SW480 (cell line): ENCODE measurements at places on chromosomes 7 and 10.

DNA sequence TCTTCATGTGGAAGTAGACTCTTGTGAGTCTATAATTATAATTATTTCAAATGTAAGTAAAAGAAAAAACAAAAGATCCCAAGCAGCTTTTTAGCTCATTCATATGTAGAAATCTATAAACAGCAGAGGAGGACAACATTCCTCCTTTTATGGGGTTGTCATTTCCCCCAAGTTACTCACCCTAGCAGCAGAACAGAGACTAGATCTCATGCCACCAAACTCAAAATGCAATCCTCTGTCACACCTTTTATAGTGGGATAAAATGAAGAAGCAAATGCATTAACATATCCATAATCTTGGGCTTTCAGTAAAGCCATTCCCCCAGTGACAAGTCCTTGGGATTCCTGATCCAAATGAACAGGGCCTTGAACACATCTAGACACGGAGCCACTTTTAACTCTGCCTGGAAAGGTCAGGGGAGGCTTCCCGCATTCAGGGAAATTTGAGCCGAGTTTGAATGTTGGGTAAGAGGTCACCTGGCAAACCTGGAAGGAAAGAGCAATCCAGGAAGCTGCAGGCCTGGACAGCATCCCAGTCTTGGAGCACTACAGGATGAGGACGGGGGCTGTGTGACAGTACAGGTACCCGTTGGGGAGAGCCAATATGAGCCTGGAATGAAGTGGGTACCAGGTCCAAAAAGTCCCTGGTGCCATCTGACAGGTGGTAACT, 76.4 kb downstream of the DOCK4 start:
- no peak for DNase-seq

- no peak for DNase-seq
These were observed 275.4 kb downstream of the GLRX3 start for GRCh38 chr10:130411496-130412085.

- DNase-seq = no peak
These were observed 7.8 kb upstream of the ZNF485 start for GRCh38 chr10:43598446-43598845.

GRCh38 chr10:26169466-26169865, 47.1 kb upstream of the GAD2 start:
- no peak for DNase-seq

GRCh38 chr10:103280031-103280430, 3.1 kb downstream of the INA start:
- DNase-seq = no peak

GRCh38 chr7:108130261-108130660, at the start of gene LAMB4:
Gene LAMB4, minus strand, starts transcription at chr7:108130361. Its CDS starts 7,197 bp downstream, at chr7:108123164.
- DNase-seq = no peak

GRCh38 chr10:22335173-22335933, 9.9 kb upstream of the SPAG6 start:
- no peak for DNase-seq

- no peak for DNase-seq
These were observed 153.1 kb upstream of the MEOX2 start for GRCh38 chr7:15839416-15840100.

- peak; percentile 47 for DNase-seq
These were observed 70.7 kb upstream of the STEAP4 start for GRCh38 chr7:88377434-88377833.

DNA sequence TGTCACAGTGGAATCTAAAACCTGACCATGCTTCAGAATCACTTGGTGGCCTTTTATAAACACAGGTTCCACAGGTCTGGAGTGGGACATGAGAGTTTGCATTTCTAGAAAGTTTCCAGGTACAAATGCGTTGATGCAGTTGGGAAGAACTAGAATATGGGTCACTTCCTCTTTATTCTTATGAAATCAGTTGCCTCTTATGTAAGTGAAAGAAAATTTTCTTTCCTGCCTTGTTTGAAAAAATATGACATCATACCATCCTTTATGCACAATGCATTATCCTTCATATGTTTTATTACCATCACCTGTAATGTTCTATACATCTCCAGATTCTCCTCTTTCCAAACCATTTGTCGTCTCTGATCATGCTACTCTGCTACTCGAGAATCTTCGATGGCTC, 44.0 kb downstream of the PLXNA4 start:
- DNase-seq = no peak

DNA sequence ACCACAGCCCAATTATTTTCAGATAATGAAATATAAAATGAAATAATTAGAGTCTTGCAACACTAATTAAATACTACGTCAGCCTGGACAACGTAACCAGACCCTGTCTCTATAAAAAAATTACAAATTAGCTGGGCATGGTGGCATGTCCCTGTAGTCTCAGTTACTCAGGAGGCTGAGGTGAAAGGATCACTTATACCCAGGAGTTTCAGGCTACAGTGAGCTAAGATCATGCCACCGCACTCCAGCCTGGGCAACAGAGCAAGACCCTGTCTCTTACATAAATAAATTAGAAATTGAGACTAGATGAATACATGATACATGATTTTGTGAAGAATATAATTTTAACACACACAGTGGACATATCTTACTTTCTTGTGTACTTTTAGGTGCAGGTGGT, 18.4 kb downstream of the TIAL1 start:
- no peak for DNase-seq

GRCh38 chr10:48608976-48609375, 4.1 kb upstream of the ARHGAP22 start:
- DNase-seq = no peak

DNA sequence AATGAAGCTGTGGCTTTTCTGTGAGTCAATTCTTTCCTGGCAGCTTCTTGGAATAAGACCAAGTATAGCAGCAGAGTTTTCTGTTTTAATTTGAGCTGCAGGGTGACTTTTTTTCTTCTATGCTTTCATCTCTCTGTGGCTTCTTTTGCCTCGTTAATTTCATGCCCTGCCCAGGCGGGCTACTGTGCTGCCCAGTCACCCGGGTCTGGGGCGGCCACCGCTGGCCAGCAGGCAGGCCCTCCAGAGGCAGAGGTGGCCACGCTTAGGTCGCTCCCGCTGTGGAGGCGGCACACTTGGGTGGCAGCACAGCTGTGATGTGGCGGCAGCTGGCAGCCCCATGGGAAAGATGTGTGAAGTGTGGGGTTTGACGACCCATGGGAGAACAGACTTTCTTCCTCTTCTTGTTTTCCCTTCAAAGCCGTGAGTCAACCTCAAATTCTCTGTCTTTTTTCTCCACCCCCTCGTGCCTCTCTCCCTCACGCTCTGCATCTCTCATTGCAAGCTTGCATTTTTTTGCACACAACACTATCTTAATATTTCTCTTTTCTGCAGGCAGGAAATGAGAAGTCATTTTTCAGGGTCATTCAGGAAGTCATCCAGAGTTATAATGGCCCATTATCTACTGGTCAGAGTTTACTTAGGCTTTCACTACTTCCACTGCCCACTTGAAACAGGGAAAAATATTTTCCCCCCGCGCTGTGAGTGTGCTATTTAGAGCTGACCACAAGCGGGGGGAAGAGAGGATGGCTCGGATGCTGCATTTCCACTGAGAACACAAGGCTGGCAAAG, 67.8 kb downstream of the EGFR start:
- DNase-seq = peak; percentile 92

GRCh38 chr10:129541200-129541599, 74.2 kb downstream of the MGMT start:
- DNase-seq = no peak

DNA sequence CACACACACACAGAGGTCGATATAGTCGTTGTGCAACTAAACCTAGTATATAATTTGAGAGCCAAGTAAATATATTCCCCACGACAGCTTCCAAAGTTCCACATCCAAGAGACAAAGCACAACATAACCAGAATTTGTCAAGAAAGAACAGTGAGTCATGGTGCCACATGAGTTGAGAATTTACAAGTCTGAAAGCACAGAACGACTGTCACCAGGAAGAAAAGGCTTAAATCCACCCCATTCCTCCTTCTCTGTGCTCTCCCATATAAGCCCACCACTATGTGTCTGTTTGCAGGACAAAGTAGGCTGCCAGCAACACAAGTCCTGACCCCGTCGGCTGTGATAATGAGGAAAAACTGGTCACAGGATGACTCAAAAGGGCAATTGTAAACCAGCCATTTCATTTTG, 32.8 kb downstream of the GSAP start:
- DNase-seq = no peak

DNA sequence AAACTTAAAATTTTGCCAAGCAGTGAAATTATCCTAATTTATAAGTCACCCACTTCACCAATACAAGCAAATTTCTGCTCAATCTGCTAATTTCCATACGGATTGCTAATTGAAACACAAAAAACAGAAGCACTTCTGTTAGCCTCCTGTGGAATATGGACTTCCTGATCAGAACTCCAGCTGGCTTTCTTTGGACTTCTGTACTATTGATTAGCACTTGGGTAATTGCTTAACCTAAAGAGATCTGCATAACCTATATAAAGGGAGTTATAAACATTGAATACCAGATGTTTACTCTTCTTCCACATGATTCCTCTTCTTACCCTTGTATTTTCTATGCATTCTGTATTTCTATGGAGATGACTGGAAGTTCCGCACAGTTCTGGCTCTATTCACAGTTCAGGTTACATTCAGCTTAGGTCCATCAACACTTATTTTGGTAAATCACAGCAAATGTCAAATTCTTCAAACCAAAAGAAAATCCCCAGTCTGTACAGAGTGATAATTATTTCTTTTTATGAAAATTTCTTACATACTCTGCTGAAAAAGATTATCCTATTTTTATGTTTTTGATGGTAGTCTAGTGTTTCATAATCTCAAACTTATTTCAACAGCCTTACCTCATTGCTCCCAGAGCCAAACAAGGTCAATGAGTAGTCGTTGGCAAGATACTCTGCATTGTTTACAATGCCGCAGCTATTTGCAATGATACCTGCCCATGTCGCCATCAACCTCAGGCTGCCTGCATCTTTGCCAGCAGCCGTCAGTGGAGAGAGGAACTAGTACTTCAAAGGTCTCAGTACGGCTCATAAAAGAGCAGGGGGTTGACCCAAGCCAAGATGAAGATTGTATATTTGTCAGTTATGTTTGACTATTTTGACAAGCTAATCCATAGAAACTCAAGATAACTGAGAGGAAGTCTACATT, 225.6 kb downstream of the AHR start:
- peak; percentile 12 for DNase-seq

- no peak for DNase-seq
These were observed 95.2 kb downstream of the PLCE1 start for GRCh38 chr10:94088926-94089381.

DNA sequence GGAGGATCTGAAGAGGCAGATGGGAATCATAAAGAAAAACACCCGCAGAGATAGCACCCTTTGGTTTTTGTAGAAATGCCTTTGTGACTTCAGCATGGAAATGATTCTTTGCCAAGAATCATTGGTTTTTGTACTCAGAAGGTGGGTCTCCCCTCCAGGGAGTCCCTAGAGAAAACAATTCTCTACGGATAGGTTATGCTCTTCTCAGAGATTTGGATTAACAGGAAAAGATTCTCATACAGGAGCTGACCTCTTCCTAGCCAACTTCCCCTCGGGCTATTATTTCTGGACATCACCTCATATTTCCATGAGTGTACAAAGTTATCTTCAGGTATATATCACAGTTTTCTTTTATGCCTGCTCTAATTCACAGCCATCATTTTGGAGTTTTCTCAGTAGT, 274.2 kb upstream of the HABP2 start:
- no peak for DNase-seq

DNA sequence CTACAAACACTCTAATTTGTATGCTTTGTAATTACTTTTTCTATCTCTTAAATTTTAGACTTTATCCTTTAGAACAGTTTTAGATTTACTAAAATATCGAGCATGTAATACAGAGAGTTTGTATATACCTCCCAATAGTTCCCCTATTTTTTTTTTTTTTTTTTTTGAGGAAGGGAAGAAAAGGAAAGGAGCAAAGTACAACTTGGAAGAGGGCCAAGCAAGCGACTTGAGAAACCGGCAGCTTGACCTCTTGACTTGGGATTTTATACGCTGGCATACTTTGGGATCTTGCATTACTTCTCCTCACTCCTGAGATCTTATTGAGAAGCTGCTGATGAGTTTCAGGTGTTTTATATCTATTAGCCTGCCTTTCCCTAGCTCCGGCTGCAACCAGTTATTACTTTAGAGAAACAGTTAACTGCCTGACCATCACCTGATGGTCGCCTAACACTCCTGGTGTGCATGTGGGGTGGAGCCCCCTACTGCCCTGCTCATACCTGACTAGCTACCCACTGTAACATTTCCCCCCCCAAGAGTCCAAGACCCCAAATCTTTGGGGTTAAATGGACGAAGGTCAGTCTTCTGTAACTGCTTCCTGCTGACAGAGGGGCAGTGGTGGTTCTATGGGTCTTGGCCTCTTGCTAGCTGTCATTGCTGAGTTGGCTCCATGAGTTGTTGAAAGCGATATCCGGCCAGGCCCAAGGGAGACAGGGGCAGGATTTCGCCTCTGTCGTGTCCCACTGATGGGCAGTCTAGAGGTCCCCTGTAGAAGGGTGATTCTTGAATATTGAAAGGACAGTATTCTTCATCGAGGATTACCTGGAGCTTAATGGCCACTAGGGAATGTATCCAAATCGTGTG, 28.5 kb downstream of the MKLN1 start:
- DNase-seq = no peak

- no peak for DNase-seq
These were observed 272.5 kb downstream of the NEBL start for GRCh38 chr10:20624642-20625041.

DNA sequence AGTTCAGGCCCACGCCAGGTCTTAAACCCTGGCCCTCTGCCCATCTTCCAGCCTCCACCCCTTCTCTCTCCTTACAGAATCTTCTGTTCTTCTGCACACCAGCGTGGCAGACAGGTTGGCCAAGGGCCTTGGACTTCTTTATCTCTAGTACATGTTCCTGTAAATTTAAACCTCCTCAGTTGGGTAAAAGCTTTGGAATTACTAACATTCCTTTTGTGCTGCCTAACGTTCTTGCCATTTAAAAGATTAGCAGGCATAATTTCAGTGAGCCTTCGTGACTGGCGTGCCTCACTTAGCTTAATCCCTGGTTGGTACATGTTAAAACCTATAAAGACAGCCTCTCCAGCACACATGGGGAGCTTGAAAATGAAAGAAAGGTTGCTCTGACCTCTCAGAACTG, 192.2 kb downstream of the CUX1 start:
- no peak for DNase-seq

DNA sequence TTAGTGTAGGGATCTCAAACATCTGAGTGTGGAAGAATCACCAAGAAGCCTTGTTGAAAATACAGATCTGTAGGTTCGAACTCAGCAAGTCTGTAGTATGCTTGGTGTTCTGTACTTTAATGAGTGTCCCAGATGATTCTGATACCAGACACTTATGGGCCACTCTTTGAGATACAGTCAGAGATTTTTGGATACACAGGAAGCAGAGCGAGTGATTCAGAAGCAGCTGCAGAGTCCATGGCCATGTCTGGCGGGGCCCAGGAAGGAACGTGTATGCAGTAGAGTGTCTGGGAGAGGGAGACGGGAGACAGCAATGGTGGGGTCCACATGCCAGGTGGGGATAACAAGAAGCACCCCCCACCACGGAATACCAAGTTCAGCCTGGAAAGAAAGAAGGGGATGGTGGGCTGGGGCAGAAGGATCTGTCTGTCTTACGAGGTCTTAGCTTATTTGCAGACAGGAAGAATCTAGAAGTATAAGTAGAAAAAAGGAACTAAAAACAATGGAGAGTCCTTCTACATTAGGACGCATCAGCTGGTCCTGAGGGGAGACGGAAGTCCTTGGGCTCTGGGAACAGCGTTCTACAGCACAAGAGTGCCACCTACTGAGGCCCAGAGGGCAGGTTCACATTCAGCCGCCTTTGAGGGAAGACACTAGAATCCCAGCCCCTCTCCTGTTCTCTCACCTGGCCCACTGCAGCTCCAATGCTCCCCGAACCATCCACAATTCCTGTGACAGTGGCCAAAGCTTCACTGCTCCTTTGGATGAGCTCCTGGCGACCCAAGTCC, 55.4 kb downstream of the SLC37A3 start:
- DNase-seq = peak; percentile 69
